CD8-positive, alpha-beta memory T cell (primary cell): ENCODE measurements at places on chromosomes 1 and 21.

- DNase-seq: no peak
Measured at GRCh38 chr21:36806103-36806502, 107.2 kb downstream of the SIM2 start.

- DNase-seq: no peak
Measured at GRCh38 chr1:92663775-92664174, 121.1 kb downstream of the EVI5 start.

- DNase-seq: no peak
Measured at GRCh38 chr1:166170075-166170474, 3.3 kb upstream of the FAM78B start.

DNA sequence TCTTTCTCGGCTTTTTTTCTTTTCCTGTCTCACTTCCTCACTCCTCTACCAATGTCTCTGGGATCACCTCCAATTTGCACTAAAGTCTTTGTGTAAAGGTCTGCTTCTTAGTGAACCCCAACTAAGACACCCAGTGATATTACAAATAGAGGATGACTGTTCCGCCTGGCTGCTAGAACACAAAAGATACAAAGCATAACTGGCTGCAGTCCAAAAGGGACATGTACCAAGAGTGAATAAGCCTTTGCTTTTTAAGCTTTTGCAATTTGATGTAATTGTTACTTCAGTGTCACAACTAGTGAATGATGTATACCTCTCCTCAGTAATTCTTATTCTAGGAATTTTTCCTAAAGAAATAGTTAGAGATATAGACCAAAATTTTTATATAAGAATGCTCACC lies 82.8 kb upstream of the BEND5 start:
- DNase-seq: no peak

DNA sequence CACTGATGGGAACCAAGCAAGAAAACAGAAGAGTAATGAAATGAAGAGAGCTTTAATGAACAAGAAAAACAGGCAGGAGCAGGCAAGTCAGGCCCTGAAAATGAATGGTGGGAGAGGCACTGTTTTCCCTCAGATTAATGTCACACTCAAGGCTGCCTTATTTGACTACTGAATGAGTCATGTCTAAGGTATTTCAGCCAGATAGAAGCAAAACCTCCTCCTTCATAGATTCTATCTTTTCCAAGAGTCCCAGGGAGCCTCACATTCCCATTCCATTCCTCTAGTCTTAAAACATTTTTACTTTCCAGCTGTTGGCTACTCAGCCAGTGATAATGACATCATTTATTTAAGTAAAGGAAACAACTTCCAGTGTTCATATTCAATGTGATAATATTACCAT lies 228.4 kb upstream of the NRIP1 start:
- DNase-seq: no peak

GRCh38 chr1:178632653-178633052 lies 92.4 kb upstream of the RALGPS2 start:
- DNase-seq: no peak

DNA sequence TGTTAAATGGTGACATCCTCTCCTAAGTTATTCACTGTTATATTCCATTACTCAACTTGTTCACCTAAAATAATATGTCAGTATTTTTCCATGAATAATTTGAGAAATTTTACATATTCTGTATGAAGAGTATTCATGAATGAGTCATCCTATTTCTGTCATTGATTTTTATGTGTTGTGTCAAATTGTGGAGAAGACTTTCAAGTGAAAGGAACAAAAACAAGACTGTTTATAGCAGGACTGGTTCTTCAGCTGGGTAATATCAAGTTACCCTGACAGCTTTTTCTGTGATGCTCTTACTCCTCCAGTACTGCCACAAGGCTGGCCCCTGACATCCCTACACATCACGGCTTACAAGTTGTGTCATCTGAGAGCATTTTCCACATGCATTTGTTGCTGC lies 847.7 kb downstream of the NCAM2 start:
- no peak for DNase-seq

DNA sequence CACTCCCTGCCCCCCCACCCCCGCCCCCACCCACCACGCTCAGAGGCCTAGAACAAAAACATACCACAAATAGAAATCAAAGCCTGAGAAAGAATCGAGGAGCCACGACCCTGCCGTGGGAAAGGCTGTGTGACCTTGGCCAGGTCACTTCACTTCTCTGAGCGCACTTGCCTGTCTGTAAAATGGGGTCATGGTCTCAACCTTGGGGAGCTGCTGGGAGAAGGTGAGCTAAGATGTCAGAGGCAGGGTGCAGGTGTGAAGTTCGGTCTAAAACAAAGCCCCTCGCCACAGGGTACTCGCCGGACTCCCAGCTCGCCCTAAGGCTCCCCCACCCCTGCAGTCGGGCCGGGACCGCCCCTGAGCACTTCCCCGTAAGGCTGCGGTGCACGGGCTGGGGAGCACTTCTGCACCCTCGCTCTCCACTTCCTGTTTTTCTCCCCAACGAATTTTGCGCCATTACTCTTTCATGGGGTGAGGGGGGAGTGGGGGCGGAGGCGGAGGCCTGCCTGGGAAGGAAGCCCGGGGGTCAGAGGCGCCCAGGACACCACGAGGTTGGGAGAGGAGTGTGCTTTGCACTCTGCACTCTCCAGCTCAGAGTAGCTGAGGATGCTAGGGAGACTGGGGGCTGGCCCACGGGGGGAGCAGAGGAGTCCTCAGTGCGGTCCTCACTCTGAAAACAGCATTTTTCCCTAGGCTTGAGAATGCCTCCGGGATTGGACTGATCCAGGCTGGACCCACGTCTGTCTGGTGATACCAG lies 21.9 kb upstream of the PIK3CD start:
- peak; percentile 59 for DNase-seq

- no peak for DNase-seq
Measured at GRCh38 chr1:7954683-7955082, 6.8 kb upstream of the PARK7 start.

DNA sequence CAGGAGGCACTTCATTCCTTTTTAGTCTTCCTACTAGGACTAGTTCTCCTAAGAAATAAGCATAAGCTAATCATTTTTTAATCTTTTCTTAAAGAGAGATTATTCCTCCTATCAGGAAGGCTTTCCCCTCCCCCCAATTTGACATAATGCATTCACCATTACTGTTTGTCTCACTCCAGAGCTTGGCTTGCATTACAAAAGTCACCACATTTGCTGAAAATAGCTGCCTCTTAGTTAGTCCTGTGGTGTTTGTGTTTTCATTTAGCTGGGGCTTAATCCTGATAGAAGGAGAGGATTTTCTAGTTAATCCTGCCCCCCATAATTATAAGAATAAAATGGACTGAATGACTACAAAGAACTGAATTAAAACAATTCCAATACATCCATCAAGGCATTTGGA lies 307.1 kb upstream of the RRP15 start:
- DNase-seq: no peak

DNA sequence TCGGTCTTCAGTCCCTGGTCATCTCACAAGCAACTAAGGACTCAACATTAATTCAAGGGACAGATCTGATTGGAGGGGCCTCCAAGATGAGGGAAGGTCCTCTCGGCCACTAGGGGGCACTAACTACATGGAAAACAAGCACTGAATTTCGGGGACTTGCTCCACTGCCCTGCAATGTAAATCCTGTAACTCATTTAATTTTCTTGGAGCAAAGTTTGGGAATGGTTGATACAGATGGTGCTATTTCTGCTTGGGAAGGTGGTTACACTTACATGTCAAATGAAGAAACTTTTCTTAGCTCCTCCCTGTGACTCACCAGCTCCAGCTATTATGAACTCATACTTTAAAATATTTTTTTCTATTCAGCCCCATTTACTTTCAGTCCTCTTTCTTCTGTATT lies 97.4 kb upstream of the KCNJ15 start:
- DNase-seq: peak; percentile 15

GRCh38 chr1:27726173-27727044 lies 648 bp downstream of the FAM76A start:
- no peak for DNase-seq

GRCh38 chr1:24108334-24109165 lies 3.4 kb downstream of the MYOM3 start:
- DNase-seq: no peak
